ENCODE measurements at places on chromosomes 12 and 14. TPM values are rescaled to one million over a fixed set of nuclear protein-coding genes. Genes with fewer than 3 reads are reported as not detected.

- DNase-seq = no peak
These were observed 102.8 kb upstream of the BCAT1 start for GRCh38 chr12:25051656-25052195.

DNA sequence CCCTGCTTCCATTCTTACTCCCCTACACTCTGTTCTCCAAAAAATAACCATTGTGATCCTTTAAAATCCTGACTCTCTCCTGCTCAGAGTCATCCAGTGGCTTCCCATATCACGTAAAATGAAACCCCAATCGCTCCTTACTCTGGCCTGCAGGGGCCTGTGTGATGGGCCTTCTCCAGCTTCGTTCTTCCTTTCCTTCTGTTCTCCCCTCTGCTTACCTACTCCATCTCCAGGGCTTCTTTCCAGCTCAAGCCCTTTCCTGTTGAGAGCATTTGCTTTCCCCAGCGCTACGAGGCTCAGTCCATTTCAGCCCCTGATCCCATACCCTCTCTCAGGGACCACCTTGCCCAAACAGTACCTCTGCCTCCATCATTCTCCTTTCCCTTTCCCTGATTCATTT is 144.4 kb upstream of the ARHGAP5 start:
- DNase-seq = no peak

Gene MYF6
- polyA plus RNA-seq = not detected

DNA sequence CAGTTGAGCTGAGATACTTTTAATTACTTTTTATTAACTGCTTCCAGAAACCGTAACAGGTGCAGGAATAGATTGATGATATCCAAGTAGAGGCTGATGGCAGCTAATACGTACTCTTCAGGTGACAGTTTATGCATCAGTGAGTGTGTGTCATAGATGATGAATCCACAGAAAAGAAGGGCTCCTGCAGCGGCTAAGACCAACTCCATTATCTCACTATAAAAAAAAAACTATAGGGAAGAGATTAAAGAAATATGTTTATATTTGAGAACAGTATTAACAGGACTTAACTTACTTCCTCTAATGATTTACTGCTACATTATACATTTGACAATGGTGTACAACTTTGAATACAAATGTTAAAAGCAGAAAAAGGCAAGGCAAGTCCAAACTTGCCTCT is 7.4 kb upstream of the LLPH start:
- DNase-seq = no peak

Gene SLC41A2
- 3.2 TPM for polyA plus RNA-seq

DNA sequence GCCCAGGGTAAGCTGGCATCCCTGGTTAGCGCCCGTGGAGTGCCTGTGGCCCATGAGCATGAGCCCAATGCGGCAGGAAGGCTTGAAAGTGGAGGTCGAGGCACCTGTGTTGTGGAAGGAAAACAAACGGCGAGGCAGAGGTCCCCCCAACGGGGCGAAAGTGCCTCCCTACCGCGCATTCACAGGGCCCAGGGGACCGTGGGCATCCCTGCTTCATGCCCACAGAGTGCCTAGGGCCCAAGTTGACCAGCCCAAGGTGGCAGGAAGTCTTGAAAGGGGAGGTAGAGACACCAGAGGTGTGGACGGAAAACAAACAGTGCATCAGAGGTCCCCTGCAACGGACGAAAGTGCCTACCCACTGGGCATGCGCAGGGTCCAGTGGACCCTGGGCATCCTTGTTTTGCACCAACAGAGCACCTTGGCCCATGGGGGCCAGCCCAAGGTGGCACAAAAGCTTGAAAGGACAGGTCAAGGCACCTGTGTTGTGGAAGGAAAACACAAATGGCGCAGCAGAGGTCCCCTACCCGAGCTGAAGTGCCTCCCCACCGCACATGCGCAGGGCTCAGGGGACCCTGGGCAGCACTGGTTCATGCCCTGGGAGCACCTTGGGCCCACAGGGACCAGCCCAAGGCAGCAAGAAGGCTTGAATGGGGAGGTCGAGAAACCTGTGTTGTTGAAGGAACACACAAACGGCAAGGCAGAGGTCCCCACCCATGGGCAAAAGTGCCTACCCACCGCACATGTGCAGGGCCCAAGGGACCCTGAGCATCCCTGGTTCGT is 377.5 kb downstream of the ALG10 start:
- no peak for DNase-seq

Gene SLC4A8
- 3.4 TPM for polyA plus RNA-seq

GRCh38 chr12:52141306-52141705 is 50.5 kb downstream of the KRT80 start:
- no peak for DNase-seq

DNA sequence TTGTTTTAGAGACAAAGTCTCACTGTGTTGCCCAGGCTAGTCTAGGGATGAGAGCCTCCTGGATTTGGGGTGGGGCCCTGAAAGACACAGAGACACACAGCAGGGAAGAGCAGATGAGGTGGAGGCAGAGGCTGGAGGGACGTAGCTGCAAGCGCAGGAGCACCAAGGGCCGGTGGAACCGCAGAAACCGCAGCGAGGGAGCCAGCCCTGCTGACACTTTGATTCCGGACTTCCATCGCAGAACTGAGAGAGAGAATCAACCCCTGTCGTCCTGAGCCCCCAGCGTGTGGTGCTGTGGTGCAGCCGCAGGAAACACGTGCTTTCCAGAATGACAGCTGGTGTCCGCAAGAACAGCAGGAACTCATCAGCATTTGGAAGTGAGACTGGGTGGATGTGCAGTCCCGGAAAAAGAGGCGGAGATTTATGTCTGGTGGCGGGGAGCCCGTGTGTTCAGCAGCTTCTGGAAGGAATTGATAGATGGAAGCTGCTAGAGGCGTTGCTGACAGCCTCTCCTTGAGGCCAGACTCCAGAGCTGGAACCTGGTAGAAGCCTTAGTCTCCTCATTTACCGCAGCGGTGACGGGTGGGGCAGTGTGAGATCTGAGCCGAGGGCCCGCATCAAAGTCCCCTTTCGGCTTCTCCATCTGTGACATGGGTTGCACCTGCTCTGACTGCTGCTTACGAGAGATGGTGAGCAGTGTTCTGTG is 21.9 kb upstream of the KLC1 start:
- DNase-seq = peak; percentile 97

DNA sequence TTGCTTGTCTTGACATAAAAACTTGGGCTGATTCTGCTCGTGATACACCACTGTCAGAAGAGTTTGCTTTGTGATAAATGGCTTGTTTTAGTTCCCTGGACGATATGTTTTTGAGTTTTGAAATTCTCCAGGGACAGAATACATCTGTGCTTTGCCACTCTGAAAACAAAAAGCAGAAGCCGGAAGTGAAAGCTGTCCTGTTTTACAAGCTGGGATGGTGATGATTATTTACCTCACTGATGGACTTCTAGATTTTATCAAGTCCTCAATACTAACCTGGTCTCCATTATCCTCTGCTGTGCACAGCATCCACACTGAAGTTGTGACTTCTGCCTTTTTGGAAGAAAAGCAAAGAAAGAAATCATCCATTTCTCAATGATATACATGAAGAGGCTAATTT is 251.6 kb downstream of the TRHDE start:
- no peak for DNase-seq

Gene CDH24
- polyA plus RNA-seq = 5.4 TPM

DNA sequence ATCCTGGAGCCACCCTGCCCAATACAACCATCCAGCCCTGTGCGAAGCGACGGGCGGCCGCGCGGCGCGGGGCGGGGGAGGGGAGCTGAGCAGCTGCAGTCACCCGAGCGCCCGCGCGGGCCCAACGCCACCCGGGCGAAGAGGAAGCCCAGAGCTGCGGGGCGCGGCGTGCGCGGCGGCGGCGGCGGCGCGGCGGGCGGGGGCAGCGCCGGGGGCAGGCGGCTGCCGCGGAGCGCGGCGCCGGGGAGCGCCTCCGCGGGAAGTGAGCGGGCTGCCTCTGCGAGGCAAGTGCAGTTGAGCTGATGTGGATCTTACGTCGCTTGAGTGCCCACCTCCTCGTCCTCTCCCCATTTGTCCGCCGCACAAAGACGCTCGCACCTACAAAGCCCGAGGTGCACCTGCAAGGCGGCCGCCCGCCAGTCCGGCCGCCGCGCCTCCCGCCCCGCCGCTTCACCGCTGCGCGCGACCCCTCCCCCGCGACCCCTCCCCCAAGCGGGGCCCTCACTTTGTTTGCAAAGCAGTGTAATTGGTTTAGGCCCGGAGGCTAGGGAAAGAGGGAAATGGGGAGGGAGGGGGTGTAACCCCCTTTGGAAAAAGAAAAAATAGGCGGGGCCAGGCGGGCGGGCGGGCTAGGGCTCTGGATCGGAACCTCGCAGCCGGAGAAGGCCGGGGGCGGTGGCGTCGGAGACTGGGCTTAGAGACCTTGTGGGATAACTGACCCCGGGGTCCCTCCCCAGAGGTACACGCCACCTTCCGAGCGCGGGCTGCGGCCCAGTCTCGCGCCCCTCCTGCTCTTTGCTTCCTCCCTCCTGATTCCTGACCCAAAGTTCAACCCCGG is at the start of the genes FOXA1 and TTC6:
TSS of gene FOXA1 (minus strand) at position 279 of the 838 bp plus-strand sequence. CDS start at position 2, 277 bp downstream.
TSS of gene TTC6 (plus strand) at position 659 of the 838 bp plus-strand sequence. CDS start 26,436 bp downstream, outside the sequence.
- peak; percentile 50 for DNase-seq

GRCh38 chr14:52740751-52741150 is 10.8 kb downstream of the STYX start:
- DNase-seq = no peak

Gene NR1H4
- 62.6 TPM for polyA plus RNA-seq

DNA sequence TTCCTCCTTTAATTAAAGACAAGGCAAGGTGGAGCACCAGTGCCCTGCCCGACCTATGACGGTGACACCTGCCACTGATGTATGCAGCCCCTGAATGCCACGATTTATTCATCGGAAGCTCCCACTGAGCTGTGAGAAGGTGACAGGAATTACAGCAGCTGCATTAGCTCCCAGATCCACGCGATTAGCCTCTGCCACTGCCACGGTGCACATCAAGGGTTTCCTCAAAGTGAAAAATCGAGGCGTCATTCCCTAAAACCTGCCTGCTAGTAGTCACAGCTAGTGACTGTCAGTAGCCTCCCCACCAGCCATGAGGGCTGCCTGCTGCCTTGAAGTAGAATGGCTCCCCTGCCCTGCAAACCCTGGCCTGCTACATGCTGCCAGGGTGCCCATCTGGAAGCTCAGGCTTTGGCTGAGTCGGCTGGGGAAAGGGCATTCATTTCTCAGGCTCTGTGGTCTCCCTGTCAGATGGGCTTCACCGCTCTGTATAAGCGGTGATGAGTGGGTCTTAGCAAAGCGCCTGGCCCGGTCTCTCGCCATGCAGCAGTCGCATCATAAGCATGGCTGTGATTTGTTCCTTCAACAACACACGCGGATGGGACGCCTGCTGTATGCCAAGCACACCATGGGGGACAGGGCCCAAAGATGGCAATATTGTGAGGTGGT is 8.2 kb upstream of the BCL11B start:
- no peak for DNase-seq

- peak; percentile 62 for DNase-seq
These were observed 181.6 kb downstream of the MSRB3 start for GRCh38 chr12:65460063-65460462.

- no peak for DNase-seq
These were observed 9.1 kb downstream of the PTCSC3 start for GRCh38 chr14:36167431-36167830.

Gene SPSB2
- 21.3 TPM for polyA plus RNA-seq

Gene OTUB2
- polyA plus RNA-seq = 1.6 TPM

DNA sequence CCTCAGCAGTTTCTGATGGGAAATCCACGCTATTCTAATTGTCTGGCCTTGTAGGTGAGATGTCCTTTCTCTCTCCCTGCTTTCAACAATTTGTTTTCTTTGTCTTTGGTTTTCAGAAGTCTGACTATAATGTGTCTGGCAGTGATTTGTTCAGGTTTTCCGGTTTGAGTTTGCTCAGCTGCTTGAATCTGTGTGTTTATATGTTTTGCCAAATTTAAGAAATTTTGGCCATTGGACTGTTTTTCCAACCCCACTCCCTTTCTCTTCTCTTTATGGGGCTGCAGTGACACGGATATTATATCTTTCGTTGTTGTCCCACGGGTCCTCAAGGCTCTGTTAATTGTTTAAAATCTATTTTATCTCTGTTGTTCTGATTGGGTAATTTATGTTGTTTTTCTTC is 105.0 kb downstream of the ADGRD1 start:
- DNase-seq = no peak

GRCh38 chr12:117882181-117882580 is 86.6 kb downstream of the KSR2 start:
- no peak for DNase-seq

DNA sequence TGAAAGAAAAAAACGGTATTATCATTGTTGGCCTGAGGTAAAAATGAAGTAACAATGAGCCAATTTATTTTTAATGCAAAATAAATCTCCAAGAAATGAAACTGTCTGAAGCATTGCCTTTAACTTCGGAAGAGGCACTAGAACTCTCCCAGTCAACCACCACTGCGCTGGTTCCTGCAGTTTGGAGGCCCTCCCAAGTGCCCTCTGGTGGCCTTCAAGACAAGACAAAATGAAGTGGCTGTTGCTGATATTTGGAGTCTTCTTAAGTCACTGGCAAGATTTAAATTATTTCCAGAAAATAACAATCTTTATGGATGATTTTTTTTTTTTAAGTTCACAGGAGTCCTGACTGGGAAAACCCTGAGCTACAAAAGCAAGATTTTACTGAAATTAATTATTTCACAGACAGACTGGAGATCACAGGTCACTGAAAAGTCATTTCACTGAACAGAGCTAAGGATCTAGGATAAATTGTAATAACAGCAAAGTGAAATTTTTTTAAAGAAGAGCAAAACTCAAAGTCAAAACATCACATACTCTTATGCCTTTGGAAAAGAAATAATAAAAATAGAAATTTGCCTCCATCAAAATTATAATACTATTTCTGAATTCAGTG is 58.2 kb downstream of the DICER1 start:
- DNase-seq = peak; percentile 77

DNA sequence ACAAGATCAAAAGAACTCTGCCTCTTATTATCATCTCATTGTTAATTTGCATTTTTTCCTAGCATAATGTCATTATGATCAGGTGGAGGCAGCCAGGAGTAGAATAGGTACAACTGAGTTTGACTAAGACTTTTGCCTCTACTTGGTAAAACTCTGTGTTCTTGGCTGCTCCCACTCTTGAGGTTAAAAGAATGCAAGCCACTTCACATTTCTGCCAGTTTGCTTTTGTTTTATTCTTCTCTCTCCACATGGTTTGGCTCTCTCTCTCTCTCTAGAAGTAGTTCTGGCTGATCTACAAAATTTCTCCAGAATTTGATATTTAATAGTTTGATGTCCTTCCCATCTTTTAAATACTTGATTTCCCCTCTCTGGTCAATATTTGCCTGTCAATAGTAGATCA is 170.7 kb upstream of the E2F7 start:
- no peak for DNase-seq

Gene CCDC197
- polyA plus RNA-seq = not detected

Measured in kidney (tissue), 22 donors.